DMS153 (cell line): ENCODE measurements at places on chromosomes 2 and 18.

DNA sequence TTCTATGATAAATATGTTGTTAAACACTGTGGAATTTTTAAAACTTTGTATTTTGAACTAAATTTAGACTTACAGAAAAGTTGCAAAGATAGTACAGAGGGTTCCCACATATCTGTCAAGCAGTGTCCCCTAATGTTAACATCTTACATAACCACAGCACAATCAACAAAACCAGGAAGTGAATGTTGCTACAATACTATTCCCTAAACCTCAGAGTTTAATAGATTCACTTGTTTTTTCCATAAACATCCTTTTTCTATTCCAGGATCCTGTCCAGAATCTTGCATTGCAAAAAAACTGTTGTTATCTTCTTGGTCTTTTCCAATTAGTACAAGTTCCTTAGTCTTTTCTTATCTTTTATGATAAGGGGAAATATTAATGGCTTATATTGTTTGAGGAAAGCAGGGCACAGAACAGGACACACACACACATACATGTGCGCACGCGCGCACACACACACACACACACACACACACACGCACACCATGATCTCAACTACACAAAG, 251.1 kb upstream of the TRIB2 start:
- no peak for DNase-seq

DNA sequence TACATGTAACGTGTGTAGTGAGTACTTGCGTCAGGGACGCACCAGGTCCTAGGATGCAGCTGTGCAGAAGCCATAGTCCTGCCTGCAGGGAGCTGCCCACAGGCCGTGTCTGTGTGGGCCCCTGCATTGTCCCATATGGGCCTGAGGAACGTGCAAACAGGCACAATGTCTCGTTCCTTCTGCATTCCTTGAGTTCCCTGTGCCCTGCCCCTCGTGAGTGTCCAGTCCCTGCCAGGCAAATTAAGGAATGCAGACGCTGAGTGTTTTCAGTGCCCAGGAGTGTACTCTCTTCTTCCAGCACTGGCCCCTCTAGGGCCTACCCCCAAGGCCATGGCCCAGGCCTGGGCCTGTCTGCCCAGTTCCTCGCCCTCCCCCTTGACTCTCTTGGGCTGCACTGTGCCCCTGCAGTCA, 61.8 kb downstream of the FAM168B start:
- DNase-seq, result no peak

GRCh38 chr2:66111706-66112105, 323.2 kb upstream of the MEIS1 start:
- DNase-seq, result no peak

GRCh38 chr2:222959358-222959757, 92.6 kb upstream of the KCNE4 start:
- DNase-seq, result no peak

DNA sequence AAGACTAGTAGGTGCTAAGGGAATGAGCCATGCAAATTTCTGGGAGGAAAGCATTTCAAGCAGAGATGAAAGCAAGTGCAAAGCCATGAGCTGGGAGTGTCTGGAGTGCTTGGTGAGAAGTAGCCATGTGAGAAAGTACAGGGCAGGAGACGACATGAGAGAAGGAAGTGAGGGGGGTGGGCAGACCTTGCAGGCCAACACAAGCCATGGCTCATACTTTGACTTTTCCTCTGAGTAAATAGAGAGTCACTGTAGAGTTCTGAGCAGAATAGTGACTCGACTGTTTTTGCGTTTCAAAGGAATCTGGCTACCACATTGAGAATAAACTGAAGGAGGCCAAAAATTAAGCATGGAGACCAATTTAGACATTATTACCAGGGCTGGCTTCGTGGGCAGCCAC, 42.2 kb downstream of the SCN2A start:
- no peak for DNase-seq
